ENCODE measurements at places on chromosomes 13 and 19.

- no peak for DNase-seq
Measured at GRCh38 chr13:113646376-113646775, 11.6 kb downstream of the ATP4B start.

- no peak for DNase-seq
Measured at GRCh38 chr19:8585894-8586750, 8.9 kb upstream of the MYO1F start.

DNA sequence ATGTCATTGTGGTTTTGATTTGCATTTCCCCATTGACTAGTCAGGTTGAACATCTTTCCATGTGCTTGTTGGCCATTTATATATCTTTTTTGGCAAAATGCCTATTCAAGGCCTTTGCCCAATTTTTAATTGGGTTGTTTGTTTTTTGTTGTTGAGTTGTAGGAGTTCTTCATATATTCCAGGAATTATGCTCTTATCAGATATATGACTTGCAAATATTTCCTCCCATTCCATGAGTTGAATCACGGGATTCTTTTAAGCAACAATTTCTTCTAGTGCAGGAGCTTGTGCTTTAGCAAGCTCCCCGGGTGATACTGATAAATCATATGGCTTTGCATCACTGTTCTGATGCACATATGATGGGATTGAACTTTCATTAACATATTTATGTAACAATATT, 47.0 kb upstream of the FLT1 start:
- DNase-seq: no peak

- DNase-seq: no peak
Measured at GRCh38 chr13:110983241-110983640, 68.4 kb upstream of the ANKRD10 start.

DNA sequence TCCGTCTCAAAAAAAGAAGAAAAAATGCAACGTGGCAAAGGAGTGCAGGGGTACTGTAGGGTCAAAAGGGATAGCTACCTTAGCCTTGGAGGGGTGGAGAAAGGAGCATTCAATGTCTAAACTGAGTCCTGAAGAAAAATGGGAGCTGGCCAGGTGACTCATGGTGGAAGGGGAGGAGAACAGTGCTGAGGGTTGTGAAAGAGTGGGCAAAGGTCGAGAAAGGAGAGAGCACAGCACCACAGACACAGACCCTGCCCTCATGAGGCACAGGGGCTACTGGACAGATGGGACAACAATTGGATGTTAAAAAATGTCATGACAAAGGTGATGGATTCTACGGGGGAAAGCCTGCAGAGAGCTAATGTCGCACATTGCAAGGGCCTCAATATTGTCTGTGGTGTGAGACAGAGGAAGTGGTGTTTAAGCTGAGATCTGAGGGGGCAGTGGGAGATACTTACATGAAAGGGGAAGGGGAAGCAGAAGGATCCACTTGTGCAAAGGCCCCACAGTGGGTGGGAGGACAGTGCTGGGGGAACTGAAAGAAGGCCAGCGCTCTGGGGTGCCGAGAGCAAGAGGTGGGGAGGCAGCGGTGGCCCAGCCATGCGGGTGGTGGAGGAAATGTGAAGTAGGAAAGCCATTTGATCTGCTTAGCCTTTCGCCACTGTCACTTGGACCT, 42.9 kb upstream of the URAD start:
- DNase-seq: peak; percentile 17

DNA sequence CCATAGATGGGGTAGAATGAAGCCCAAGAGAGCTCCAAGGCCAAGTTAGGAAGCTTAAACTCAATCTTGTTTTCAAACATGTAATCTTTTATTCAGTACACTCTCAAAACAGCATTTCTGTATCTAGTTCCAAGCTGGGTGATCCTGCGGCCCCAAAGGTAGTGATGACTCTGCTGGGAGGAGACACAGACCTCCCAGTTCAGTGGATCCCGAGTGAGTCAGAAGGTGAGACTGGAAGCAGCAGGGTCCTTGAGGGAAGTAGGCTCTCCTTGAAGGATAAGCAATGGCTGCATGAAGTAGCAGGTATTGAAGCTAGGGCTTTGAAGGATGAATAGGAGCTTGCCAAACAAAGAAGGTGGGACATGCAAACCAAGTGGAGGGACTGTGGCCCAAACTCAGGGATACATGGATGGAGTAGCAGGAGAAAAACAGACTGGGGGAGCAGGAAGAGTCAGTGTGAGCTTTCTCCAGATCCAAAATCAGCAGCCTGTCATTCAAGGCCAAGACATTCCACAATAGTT, 9.6 kb downstream of the TINCR start:
- DNase-seq: no peak

- no peak for DNase-seq
Measured at GRCh38 chr19:54123682-54124081, 8.1 kb downstream of the PRPF31 start.

GRCh38 chr13:102846261-102847015, 606 bp downstream of the ERCC5 start:
- DNase-seq: peak; percentile 42

- DNase-seq: no peak
Measured at GRCh38 chr19:47022541-47023447, 3.2 kb downstream of the NPAS1 start.

DNA sequence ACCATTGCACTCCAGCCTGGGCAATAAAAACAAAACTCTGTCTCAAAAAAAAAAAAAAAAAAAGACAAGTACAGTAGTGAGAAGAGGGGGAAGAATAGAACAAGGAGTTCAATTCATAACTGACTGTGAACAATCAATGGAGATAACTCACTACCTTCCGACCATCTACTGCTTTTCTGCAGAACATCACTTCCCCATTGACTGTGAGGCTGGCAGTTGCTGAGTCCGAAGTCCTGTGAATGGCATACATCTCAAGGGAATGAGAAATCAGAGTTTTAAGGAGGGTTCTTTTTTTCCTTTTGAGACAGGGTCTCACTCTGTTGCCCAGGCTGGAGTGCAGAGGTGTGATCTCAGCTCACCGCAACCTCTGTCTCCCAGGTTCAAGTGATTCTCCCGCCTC, 11.2 kb downstream of the ZNF565 start:
- no peak for DNase-seq

GRCh38 chr19:45667620-45668341, at the start of gene GIPR:
Gene GIPR, plus strand, starts transcription at chr19:45668221. Its CDS starts 1,300 bp downstream, at chr19:45669521.
- DNase-seq: no peak

DNA sequence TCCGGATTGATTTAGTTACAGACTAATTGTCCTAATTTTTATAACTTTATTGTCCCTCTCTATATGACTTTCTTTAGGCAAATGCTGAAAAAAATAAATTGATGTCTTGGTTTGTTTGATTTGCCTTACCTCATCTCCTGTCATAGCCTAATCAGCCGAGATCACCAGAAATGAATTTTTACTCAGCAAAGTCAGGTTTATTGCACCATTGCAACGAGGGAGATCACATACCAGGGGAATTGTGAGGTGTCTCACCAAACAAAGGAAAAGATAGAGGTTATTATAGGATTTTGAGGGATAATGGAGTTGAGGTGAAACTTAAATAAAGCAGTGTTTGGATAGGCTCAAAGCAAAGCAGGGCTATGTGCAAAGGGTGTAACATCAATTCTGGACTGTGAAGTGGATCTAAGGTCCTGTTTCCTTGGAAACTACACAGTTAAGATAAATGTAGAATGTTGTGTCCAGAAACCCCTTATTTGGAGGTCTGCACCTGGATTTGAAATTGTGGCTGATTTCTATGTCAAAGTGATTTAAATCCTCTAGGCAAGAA, 372.6 kb downstream of the OXGR1 start:
- DNase-seq: no peak

GRCh38 chr13:92307752-92308151, 909.3 kb downstream of the GPC5 start:
- no peak for DNase-seq

GRCh38 chr19:47324502-47324901, 7.5 kb upstream of the C5AR2 start:
- no peak for DNase-seq

GRCh38 chr13:75639454-75639853, 3.3 kb downstream of the LMO7 start:
- DNase-seq: no peak

GRCh38 chr19:48230555-48231129, 25.1 kb downstream of the CARD8 start:
- DNase-seq: no peak

- DNase-seq: no peak
Measured at GRCh38 chr13:37198629-37199028, 93.2 kb upstream of the CSNK1A1L start.

- no peak for DNase-seq
Measured at GRCh38 chr19:6056282-6056741, 54.0 kb downstream of the RFX2 start.

GRCh38 chr19:6069268-6069791, 41.0 kb downstream of the RFX2 start:
- DNase-seq: no peak

- no peak for DNase-seq
Measured at GRCh38 chr19:20660473-20661140, 764 bp downstream of the ZNF626 start.

DNA sequence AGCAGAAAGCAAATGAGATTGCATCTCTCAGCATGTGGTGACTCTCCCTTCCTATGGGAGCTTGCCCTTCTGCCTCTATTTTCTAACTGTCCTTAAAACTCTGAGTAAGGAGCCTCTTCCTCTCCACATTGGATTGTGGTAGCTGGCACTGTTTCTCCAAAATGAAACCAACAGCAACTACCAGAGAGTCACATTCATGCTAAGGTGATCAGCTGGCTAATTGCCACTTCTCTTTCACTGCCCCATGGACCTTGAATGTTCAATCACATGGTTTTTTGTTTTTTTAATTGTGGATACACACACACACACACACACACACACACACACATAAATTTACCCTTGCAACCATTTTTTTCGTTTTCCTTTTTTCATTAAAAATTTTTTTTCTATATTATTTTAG, 154.7 kb upstream of the TSC22D1 start:
- DNase-seq: no peak

Measured in KG1 (cell line).